ENCODE measurements at places on chromosomes 2 and 18.

DNA sequence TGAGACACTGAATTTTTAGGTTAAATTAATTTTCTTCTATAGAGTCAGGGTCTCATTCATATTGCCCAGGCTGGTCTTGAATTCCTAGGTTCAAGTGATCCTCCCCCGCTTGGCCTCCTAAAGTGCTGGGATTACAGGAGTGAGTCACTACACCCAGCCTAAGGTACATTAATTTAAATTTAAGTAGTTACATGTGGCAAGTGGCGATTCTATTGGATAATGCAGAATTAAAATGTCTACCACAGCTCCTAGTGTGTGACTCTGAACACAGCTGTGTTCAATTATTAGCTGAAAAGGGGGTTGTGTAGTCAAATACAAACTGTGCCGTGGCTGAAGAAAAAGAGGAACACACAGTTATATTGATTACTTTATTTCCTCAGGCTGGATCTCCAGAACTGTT, 2.2 kb upstream of the CAD start:
- no peak for DNase-seq

GRCh38 chr2:238970553-238971081, 122.7 kb downstream of the TWIST2 start:
- peak; percentile 82 for DNase-seq

GRCh38 chr2:239600650-239601049, 199.8 kb upstream of the HDAC4 start:
- DNase-seq, result no peak

- DNase-seq, result no peak
Observed at GRCh38 chr2:9053534-9053931, 50.0 kb upstream of the MBOAT2 start.

- no peak for DNase-seq
Observed at GRCh38 chr2:198478361-198478760, 674.0 kb downstream of the PLCL1 start.

DNA sequence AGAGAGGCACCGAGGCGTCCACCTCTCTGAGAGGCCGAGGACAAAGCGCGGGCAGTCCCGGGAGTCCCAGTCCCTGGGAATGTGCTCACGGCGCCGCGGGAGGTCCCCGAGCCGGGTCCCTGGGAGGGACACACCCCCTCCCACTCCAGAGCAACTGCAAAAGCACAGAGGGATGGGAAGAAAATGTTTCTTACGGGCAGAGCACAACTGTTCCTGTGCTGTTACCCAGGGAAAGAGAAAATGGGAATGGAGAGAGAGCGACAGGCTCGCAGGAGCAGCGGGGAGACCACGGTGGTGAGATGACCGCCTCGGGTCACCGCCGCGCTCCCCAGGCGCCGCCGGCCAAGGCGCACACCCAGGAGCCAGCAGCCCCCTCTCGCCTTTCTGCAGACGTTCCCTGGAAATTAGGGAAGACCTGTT, 1.2 kb upstream of the BCL11A start:
- DNase-seq, result peak; percentile 18

- DNase-seq, result no peak
Observed at GRCh38 chr2:233803292-233803911, 25.3 kb downstream of the MROH2A start.

GRCh38 chr2:99348173-99348572, 11.0 kb downstream of the EIF5B start:
- no peak for DNase-seq

DNA sequence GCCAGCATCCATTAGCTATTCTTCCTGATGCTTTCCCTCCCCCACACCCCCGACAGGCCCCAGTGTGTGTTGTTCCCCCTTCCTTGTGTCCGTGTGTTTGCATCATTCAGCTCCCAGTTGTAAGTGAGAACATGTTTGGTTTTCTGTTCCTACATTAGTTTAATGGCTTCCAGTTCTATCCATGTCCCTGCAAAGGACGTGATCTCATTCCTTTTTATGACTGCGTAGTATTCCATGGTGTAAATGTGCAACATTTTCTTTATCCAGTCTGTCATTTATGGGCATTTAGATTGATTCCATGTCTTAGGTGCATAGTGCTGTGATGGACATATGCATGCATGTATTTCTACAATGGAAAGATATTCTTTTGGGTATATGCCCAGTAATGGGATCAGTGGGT, 104.7 kb downstream of the TMEM185B start:
- no peak for DNase-seq

DNA sequence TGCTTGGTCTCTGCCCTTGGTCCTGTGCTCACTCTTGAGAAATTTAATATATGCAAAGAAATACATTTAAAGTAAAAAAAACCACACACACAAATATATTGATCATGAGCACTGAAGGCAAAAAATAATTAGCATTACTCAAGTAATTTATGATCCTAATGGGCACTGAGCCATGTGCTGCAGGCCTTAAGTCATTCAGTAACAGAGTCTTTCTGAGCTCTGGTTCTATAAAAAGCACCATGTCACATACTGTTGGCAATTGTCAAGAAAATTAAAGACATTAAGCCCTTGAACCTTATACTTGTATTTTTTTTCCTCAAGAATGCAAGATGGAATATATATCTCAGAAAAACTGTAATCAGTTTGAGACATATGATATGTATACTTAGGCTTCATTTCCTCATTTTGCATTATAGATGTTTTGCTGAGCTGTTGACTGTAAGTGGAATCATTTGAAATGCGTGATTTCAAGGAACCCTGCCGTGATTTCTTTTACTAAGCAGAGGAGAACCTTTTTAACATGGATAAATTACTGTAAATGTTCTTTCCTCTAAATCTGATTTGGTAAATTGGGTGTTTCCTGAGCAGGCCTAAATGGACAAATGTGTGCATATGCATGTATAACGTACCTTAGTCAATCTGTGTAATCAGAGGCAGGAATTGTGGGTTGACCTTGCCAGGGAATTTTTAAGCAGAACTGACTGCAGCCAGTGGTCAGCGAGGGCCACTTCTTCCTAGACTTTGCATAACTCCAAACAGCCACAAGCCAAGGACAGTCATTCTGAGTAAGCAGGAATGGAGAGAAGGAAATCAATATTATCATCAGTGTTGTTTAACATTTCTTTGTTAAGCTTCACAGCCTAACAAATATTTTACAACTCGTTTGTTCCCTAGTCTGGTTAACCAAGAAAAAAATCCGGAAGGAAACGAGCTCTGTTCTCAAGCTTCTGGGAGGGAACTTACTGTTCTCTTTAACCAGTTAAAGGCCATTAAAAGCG, 191.5 kb upstream of the ATP5MC3 start:
- DNase-seq, result no peak

DNA sequence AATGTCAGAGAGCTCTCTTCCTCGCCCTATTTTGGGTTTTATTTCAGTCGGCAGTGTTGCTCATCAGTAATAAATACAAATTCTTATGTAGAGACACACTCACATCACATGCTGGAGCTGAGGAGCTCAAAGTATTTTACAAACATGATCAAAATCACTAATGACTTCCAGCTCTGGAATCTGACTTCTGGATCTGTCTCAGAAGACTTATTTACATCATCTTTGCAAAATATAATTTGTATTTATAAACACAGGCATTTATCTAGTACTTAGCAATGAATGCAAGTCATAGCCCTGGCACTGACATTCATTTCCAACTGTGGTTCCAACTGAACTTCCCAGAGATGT, 327.1 kb downstream of the NCKAP5 start:
- peak; percentile 23 for DNase-seq

GRCh38 chr18:75810516-75810915, 383.0 kb upstream of the SMIM21 start:
- no peak for DNase-seq

DNA sequence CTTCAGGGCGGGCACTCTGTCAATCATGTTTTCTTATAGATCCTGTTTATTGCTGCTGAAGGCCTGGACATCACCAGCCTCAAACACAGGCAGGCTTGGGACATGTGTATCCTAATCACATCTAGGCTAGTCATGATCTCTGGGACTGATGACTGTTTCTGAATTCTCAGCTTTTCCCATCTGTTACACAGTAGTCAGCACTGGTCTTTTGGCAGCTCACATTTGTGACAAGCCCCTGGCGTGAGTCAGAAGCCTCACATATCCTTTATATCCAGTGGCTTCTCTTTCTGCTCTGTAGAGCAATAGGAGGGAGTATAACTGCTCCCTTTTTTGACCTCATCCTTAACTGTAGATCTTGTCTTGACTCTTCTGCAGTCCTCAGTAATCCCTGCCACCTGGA, 4.5 kb downstream of the SEMA4F start:
- DNase-seq, result peak; percentile 58

DNA sequence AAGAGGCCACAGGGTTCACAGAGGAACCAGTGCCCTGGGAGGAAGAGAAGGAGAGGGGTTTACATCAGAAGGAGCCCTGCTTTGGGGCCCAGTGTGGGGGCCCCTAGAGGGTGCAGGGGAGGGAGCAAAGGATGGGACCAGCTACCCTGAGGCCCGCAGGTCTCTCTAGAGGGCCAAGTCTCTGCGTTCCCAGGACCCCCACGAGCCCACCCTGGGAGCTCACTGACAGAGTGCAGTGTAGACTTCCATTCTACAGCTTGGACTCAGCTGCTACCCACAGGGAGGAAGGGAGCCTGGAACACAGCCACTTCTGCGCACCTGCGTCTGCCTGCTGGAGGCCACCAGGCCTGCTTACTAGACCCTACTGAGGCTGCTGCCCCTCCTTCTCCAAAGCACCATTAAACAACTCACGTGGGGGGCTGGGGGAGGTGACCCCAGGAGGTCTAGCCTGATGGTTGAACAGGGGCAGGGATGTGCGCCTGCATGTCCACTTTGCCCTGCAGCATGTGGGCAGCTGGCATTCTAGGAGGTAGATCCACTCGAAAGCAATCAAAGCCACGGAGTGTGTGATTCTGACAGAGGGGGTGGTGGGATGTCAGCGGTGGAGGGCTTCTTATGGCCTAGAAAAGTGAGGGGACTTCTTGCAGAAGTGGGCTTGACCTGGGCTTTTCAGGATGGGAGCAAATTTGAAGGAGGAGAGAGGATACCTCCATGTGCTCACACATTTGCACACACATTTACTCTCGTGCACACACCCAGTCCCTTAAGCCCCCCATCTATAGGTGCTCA, 90.2 kb downstream of the ZFP36L2 start:
- no peak for DNase-seq

GRCh38 chr18:3530807-3531206, 80.8 kb downstream of the TGIF1 start:
- DNase-seq, result no peak

- DNase-seq, result no peak
Observed at GRCh38 chr18:60649842-60650536, 277.4 kb upstream of the MC4R start.

DNA sequence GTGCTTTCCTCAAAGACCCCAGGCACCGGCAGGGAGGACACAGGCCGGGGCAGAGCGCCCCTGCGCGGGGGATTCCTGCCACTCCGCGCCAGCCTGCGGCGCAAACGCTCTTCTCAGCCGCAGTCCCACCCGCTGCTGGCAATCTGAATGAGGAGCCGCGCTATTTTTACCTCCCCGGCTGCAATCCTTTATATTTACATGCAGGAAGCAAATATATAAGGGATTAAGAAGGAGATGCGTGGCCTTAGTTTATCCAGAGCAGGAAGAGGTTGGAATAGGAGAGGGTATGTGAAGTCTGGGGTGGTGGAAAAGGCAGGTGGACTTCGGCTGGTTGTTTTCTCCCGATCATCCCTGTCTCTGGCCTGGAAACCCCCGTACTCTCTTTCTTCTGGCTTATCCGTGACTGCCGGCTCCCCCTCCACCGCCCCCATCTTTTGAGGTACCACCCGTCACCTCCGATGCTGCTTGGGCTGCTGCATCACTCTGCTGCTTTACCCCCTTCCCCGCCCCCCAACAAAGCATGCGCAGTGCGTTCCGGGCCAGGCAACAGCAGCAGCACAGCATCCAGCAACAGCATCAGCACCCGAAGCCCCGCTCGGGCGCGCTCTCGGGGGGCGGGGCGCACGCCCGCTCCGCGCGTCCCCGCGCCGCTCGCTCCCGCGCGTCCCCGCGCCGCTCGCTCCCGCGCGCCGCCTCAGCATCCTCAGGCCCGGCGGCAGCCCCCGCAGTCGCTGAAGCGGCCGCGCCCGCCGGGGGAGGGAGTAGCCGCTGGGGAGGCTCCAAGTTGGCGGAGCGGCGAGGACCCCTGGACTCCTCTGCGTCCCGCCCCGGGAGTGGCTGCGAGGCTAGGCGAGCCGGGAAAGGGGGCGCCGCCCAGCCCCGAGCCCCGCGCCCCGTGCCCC, at the start of gene ADAM23:
ADAM23 (plus strand) TSS at position 700 of the 902 bp plus-strand sequence. CDS start 335 bp downstream, outside the sequence.
- DNase-seq, result peak; percentile 70

DNA sequence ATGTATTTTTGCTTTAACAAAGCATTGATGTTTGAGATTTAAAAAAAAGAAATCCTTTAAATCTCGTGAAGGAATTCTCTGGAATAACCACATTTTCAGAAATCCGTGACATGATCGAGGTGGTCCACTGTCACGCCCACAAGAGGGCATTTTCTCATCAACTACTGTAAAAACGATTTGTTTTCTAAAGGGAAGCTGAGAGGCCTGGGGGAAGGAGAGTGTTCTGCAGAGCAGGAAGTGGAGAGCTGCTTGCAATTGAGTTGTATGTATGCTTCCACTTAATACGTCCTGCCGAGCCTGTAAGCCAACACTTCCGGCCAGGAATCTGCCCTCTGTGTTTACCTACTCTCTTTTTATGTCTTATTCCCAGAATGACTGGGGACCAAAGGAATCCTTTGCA, 19.4 kb downstream of the KLHL29 start:
- DNase-seq, result peak; percentile 50

DNA sequence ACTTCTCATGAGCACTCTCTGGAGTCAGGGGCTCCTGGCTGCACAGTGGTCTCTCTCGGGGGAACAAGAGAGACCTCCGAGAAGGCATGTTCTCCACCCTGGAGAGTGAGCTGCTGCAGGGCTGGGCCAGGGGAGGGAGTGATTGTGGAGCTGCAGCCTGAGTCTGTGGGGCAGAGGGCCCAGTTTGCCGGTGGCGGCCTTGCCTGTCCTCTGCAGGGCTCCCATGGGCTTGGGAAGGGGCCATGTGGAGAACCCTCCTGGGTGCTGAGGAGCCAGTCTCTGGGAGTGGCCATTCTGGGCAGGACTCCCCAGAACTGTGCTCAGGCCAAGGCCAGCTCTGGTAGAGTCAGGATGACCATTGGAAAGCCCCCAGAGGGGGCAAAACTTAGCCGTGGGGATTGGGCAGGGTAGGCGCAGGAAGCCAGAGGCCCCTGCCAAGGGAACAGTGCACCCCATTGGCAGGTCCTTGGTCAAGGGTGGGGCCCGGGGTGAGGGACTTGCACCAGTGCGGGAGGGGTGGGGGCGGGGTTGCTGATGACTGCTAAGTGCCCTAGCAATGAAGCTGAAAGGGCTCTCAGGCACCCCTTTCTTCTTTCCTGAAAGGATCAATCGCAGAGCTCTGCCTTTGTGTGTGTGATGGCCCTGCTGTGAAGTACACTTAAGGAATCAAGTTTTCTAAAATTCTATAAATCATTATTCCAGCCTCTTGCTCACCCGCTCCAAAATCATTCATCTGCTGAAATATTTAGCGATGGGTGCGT, 69.7 kb upstream of the BOD1L2 start:
- no peak for DNase-seq
